ENCODE measurements at places on chromosomes 6 and 20.

DNA sequence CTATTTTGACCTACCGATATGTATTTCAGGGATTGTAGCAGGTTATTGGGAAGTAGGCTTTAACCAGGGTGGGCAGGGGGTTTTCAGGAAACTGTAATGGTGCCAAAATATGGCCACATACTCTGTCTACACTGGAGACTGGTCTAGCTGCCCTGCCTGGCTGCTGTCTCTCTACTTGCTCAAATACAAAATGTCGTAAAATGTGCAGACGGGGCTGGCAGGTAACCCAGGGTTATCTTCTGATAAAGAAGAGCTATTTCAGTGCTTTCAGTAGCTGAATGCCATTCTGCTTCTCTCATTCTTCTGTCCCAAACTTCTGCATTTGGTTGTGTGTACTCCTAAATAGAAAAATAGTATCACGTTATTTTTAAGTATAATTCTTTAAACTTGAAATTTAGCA lies 616.2 kb downstream of the EPM2A start:
- no peak for DNase-seq

DNA sequence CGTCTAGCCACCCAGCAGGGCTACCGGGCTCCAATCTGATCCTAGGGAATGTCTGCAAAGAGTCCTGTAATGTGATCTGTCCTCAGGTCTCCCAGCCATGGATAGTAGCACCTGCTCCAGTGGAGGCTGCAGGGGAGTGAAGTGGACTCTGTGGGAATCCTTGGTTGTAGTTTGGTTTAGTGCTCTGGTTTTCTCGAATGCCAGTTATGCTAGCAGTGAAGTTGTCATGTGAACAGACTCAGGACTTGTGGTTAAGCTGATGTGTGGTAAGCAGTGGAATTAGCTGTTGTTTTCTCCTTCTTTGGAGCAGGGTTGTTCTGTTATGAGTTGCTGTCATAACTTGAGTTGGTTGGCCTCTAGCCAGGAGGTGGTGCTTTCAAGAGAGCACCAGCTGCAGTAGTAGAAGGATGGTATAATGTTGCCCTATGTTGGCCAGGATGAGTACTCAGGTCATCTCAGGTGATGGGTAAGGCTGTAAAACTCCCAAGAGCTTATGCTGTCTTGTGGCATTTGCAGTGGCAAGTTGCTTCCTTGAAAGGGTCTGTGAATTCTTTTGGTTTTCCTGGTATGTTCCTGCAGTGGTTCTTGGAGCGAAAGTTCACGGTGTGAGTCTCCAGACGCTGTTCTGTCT lies 390.2 kb downstream of the UTRN start:
- DNase-seq, result no peak

GRCh38 chr6:159013229-159013628 lies 13.2 kb upstream of the RSPH3 start:
- DNase-seq, result no peak

- DNase-seq, result no peak
These were observed 51.0 kb upstream of the TCF21 start for GRCh38 chr6:133837801-133838349.

DNA sequence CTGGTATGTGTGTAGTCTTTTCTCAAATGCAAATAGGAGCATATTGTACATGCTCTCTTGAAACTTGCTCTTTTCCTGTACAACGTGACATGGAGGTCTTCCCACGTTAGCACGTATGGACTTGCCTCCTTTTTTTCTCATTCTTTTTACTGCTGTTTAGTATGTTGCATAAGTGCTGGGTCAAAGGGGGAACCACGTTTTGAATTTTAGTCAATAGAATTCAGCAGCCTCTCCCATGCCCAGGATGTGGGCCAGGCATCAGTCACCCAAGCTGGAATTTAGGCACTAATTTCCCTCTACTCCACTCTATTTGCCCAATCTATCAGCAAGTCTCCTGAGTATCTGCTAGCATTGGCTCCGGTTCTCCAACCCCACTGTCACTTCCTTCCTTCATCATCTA lies 41.5 kb upstream of the RNF24 start:
- DNase-seq, result no peak

DNA sequence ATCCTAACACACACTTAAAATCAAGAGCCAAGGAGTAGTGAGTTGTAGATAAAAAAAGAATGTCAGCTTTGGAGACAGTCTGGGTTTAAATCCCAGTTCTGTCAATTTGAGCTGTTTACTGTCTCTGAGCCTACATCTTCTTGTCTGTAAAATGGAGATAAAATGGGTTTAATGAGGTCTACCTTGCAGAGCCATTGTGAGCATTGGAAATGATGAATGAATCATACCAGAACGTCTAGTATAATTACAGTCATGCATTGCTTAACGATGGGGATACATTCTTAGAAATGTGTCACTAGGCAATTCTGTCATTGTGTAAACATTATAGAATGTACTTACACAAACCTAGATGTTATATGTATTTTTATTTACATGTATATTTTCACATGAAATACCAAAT lies 17.6 kb upstream of the SGK2 start:
- DNase-seq, result no peak

All from NCI-H1417 treated with DMSO at 0.1 percent for 48 hours (cell line).